ENCODE measurements at places on chromosomes 5 and 9.
A peak's percentile ranks its signal among the peaks of the same experiment; 100 is the strongest.

DNA sequence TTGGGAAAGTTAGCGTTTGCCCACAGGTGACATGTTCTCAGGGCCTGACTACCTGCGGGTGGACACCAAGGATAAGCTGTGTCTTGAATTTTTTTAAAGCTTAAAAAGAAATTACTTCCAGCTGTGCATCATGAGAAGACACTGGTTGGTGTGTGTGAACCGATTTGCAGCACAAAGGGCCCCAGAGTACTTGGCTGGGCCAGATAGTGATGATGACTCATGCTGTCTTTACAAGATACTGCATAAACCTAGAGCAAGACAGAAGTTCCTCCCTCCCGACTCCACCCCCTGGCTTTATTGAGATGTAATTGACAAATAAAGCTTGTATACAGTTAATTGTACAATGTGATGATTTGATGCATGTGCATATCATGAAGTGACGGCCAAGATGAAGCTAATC, 212.8 kb downstream of the NXNL2 start:
- DNase-seq: peak; percentile 66

- no peak for DNase-seq
Observed at GRCh38 chr5:1648806-1649205, 125.0 kb upstream of the LPCAT1 start.

DNA sequence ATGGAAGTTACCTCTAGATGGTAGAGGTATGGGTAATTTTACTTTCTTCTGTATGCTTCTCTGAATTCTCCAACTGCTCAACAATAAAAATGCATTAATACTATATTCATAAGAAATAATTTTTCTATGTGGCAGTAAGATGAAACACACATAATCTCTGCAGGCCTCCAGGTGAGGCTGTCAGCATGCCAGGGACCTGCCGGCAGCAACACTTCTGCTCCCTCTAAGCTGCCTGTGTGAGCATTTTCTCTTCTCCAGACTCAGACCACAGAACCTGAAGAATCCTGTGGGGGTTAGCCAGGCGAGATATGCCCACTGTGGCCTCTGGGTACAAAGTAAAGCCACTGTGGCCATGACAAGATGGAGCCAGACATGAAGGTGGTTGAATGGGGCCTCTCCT, 316.3 kb downstream of the EBF1 start:
- DNase-seq: no peak

DNA sequence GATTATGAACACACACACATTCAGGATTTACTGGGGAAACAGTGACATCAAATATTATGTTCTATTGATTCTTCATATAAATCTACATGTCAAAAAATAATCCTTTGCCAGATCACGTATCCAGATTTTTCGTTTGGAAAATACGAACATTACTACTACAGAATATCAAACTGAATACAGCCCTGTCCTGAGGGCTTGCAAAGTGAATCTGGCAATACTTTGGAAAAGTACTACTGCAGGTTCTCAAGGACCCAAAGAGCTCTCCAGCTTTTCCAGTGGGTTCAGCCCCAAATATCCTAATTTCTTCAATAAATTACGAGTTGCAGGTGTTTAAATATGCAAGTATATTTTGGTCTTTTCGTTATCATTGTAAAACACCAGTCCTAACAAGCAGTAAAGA, 411 bp upstream of the NDUFS4 start:
- DNase-seq: no peak

DNA sequence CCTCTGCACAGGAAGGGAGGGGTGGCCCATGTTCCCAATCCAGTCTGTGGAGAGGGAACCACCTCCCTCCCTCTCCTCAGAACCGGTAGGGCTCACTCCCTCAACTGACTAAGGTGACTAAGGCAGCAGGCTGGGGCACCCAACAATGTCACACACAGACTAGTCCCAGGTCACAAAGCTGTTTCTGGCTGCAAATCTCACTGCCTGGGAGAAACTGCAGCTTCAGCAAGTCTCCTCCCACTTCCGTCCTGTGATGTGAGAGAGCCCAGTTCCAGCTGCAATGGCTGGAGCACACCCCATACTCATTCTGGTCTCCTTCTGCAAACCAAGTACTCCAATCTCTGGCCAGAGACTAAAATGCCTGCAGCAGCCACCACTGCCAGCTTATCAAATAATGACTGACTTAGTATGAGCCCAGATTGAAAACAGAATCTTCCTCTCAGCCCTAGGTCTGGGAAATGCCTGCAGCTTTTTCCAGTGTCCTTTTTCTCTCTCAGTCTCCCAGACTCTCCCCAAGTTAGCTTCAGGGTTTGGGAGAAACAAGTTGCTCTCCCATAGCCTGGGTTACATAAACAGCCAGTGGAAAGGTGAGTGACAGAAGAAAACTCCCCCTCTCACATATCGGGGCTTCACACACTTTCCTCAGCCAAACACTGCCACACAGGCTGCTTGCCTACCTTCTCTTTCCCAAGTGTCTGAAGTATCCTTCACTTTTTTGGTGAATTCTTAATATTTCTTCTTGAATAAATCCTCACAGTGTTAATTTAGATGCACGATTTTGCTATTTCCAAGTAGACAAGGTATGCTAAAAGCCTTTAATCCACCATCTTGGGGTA, 247.4 kb upstream of the RASA1 start:
- DNase-seq: no peak

- no peak for DNase-seq
Observed at GRCh38 chr5:80917631-80918030, 42.5 kb upstream of the RASGRF2 start.

DNA sequence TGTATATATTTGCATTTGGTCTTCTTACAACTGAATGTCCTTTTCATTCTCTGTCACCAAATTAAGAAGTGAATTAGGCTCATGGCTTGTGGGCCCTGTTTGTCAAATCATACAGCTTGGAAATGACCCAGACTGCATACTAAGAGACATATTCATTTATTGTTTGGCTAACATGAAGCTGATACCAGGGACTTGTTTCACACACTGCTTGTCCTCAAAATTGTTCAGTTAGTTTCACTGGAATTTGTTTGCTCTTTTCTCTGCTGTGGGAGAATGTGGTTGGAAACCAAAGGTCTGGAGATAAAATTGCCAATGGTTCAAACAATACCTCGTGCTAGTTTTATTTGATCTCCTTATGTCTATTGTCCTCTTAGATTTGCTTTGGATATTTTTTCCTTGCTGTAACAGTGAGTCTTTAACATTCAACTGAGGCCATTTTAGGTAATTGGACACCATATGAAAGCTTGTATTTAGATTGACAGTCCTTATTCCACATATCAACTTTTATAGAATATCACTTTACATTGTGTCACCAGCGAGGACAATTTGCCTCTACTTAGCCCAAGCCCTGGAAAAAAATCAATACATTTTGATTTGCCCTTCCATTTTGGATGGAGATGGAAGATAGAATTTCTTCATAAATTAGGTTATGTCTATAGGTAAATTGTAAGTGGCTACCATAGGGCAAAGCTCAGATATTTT, 144.3 kb upstream of the MTAP start:
- DNase-seq: no peak

DNA sequence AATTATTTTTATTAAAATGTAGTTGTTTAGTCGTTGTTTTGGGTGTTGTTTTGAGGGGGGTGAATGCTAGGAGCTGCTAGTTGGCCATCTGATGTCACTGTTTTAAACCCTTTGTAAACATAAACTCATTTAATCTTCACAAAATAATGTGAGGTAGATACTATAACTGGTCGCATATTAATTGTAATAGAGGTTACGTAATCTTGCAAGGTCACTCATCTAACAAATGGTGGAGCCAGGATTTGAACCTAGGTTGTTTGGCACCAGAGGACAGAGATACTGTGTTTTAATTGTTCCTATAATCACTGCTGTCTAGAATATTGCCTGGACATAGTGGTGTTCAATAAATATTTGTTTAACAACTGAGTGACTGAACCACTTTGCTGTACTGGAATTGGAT, 54.4 kb downstream of the LRRTM2 start:
- DNase-seq: no peak

- DNase-seq: no peak
Observed at GRCh38 chr5:133299728-133300127, 247.9 kb downstream of the HSPA4 start.

DNA sequence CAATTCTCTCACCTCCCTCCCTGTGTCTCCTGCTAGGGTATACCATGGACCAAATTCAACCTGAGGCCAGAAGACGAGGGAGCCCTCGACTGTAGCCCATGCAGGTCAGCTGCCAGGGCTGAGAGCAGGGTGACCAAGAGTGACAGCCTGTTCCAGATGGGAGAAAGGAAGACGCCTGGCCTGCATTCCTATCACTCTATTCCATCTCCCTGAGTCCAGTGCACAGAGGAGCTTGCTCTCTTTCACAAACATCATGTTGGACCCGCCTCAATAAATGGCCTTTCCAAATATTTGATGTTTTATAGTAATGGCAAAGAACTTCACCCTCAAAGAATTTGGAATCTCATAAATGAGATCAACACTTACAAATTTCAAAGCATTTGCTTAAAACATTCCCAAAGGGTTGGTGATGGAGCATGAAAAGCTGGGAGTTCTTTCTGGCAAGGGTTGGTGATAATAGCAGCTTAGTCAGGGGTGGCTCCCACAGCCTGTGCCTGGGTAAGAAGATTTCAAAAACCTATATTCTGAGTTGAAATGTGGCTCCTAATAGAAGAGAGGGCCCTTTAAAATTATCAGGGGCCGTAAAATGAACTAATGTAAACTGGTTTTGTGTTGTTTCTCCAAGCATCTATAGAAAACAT, 393.1 kb downstream of the EFNA5 start:
- no peak for DNase-seq

- DNase-seq: no peak
Observed at GRCh38 chr5:135973323-135974020, 18.7 kb upstream of the LECT2 start.

- no peak for DNase-seq
Observed at GRCh38 chr9:122498883-122499288, 11.7 kb upstream of the OR1J2 start.

DNA sequence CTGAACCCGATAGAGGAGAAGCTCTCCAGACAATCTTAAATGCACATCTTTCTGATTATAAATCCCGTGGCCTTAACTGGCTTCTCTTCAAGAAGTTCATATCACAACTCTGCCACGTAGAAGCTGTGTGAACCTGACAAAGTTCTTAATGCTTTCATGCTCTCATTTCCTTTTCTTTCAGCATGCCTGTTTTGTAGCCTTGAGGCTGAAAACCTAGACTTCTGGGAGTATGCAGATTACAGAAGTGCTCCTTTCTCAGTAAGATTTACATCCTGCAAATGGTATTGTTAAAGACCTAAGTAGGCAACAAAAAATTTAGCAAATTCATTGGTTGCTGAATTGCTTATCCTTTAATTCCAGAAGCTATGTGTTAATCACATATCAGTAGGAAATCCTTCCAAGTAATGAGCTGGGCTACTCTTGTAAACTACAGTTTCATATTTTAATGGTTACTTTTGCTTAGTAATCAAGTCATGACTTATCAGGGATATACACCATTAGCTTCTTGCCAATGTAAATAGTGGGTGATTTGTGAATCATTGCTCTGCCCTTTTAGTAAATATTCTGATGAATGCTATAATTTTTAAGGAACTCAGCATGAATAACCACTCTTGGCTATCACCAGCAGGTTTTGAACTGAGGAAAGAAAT, 334.7 kb downstream of the FBXL7 start:
- peak; percentile 70 for DNase-seq

DNA sequence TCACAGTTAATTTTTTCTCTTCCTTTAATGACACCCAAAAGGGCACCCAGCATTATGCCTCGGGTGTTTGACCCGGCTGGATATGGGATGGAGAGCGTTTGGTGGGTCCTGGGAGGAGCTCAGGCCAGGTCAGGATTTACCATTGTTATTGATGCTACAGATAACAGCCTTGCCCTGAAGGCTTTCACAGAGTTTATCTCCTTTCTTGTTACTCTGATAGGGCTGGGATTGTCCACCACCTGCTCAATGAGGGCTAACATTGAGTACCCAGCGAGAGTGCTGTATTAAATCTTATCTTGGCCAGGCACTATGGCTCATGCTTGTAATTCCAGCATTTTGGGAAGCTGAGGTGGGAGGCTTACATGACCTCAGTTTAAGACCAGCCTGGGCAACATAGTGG, 37.2 kb downstream of the GADD45G start:
- DNase-seq: no peak
